ENCODE measurements at places on chromosomes 16 and 17.
A peak's percentile ranks its signal among the peaks of the same experiment; 100 is the strongest.

- peak; percentile 74 for DNase-seq
Observed at GRCh38 chr17:72297326-72298115, 176.7 kb downstream of the SOX9 start.

GRCh38 chr16:53966821-53967571 lies 263.0 kb downstream of the FTO start:
- no peak for DNase-seq

- DNase-seq, result no peak
Observed at GRCh38 chr17:19945009-19945626, 32.5 kb downstream of the AKAP10 start.

GRCh38 chr17:65198653-65199382 lies 61.6 kb downstream of the RGS9 start:
- DNase-seq, result peak; percentile 72

DNA sequence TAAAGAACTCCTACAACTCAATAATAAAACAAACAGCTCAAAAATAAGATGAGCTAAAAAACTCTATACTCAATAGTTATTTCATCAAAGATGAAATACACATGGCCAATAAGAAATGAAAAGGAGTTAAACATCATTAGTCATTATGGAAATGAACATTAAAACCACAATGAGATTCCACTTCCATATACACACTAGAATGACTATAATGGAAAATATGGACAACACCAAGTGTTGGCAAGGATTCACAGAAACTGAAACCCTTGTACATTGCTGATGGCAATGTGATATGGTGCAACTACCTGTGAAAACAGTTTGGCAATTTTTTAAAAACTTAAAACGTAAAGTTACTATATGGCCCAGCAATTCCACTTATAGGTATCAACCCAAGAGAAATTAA lies 91.4 kb downstream of the GRIN2A start:
- DNase-seq, result no peak

DNA sequence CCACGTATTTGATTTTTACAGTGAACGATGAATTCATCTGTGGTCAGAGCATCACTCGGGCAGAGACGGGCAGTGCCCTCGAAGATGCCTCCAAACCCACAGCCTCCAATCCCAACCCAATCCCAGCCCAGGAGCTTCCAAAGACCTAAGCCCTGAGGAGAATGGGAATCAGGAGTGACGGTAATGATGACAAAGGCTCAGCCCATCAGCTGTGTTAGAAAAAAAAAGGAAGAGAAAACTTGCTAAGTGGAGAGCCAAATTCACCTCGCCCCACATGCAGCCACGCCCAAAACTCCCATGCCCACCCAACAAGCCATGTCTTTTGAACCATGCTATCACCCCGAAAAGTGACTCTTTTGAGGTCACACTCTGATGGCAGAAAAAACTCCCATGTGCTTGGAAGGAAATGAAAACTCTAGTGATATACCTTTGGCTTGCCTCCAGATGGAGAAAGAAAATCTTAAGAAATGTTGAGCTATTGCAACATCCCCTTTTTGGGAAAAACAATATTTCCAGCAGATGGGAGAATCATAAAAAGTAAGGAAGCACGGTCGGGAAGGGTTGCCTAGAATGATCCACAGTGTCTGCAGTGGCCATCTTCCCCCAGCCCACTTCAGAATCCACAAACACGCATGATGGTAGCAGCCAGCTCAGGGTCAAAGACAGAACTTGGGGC lies 37.7 kb downstream of the XYLT1 start:
- DNase-seq, result no peak

GRCh38 chr16:8760021-8760420 lies 37.4 kb downstream of the TMEM186 start:
- no peak for DNase-seq

GRCh38 chr17:3894911-3895343 lies 2.1 kb upstream of the CAMKK1 start:
- no peak for DNase-seq

DNA sequence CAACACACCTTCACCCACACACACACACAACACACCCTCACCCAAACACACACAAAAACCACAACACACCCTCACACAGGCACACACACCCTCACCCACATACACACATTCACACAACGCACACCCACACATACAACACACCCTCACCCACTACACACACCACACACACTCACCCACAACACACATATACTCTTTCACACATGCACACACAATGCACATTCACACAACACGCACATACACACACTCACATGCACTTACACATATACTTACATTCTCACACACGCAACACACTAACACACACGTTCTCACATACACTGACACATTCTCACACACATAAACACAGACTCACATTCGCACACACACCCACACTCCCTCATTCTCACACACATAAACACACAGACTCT lies 3.8 kb downstream of the ASGR1 start:
- DNase-seq, result no peak

GRCh38 chr17:56761387-56761786 lies 72.3 kb downstream of the C17orf67 start:
- no peak for DNase-seq

- DNase-seq, result peak; percentile 62
Observed at GRCh38 chr17:48484256-48484655, 46.6 kb downstream of the HOXB1 start.

- DNase-seq, result no peak
Observed at GRCh38 chr16:65773301-65773874, 593.1 kb upstream of the CDH5 start.

- no peak for DNase-seq
Observed at GRCh38 chr16:48885471-48885870, 275.5 kb upstream of the N4BP1 start.

DNA sequence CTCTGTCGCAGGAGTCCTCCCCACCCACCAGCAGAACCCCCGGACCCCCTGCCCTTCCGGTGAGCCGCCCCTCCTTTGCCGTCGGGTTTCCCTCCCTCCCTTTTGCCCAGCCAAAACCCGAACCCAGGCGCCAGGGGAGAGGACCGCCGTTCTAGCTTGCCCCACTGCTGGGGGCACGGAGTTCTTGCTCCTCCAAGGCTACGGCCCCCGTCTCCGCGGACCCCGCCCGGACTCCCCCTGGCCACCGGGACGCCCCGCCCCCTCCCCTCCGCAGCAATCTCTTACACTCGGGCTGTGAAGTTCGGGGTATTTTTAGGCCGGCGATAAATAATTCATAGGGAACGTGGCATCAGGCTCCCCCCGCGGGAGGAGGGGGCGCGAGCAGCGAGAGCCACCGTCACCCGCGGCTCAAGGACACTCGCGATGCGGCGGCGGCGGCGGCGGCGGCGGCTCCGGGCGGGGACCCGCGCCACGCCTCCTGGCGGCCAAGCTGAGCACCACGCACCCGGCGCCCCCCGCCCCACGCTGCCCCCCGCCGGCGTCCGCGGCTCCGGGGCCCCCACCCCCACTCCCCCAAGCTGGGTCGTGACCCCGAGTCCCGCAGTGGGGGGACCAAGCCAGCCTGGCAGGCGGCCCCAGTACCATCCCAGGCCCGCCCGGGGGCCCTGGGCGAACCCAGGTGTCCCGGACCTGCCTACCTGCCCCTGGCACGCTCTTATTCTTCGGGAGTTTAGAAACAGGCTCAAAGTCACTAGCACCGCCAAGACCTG lies at the start of gene GRIN2C:
Gene GRIN2C (minus strand): TSS at position 427 of the 770 bp plus-strand sequence. CDS start 4,793 bp downstream, outside the sequence.
- DNase-seq, result no peak

- DNase-seq, result no peak
Observed at GRCh38 chr16:66487580-66488275, 60.6 kb downstream of the BEAN1 start.

- no peak for DNase-seq
Observed at GRCh38 chr16:55496509-55497145, 12.2 kb upstream of the LPCAT2 start.

GRCh38 chr16:58040496-58040846 lies 14.9 kb downstream of the MMP15 start:
- no peak for DNase-seq

DNA sequence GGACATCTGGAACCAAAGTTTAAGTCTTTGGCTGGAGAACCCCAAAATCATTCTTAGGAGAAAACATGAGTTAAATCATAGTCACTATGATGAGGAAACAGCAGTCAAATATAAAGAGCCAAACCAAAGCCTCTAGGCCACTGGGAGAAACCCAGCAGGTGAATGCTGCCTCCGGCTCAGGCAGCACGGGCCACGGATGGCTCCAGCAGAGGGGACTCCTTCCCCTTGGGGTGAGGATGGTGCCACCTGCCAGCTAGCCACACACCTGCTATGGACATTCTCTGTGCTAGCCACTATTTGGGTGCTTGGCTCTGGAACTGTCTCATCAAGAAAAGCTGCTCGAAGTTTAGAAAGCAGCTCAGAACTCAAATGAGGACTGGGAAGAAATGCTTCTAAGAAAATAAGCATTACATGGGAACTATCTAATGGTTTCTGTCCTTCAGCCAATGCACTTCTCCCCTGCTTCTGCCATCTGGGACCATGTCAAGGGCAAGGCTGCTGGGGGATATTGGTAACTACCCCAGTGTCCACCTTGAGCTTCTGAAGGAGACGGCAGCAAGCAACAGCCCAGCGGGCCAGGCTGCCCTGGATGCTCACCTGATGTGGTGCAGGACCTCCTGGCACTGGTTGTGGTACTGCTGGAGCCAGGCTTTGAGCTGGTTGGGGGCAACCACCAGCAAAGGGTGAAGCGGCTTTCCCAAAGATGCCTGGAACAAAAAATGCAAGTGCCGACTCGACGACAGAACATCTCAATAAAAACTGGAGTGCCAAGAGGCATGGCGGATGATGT lies 22.5 kb downstream of the ELAC2 start:
- no peak for DNase-seq

DNA sequence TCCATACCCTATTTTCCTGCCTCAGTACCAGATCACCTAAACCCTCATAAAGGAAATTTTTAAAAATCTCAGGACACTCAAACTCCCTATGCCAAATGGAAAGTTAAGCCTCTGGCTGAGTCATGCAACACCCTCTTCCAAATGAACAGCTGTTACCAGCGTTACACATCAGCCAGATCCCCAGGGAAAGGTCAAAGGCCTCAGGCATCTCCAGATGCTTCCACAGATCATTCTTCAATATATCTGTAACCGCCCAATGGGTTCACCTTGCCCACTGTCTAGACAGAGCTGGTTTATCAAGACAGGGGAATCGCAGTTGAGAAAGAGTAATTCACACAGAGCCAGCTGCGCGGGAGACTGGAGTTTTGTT lies 29.1 kb upstream of the SHCBP1 start:
- no peak for DNase-seq

DNA sequence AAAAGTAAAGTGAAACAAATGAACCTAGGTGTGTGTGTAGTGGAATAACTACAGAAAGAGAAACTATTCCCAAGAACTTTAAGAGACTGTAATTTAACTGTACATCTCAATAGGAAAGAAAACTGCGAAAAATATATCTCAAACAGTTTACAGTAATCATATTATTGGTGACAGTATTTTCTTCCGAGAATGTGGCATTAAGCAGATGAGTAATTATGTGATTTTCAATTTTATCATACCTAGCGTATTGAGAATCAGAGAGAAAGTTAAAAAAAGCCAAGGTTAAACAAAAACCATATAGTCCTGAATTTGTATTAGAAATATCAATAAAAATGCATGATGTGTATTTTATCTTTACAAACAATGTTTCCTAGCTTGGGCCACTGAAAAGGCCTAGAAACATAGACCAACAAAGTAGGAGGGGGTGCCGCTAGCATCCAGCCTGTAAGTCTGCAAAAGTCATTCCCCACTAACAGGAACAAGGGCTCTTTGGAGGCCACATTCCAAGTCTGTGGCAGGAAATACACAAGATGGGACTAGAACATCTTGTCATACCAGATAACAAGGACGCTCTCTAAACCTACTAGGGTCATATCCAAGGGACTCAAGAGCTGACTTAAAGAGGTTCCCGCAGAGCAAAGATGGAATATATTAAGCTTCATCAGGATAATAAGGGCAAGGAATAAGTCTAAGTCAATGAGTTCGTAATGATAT lies 20.5 kb downstream of the RNF157 start:
- DNase-seq, result no peak

GRCh38 chr16:79593754-79594153 lies 6.8 kb downstream of the MAF start:
- DNase-seq, result no peak

DNA sequence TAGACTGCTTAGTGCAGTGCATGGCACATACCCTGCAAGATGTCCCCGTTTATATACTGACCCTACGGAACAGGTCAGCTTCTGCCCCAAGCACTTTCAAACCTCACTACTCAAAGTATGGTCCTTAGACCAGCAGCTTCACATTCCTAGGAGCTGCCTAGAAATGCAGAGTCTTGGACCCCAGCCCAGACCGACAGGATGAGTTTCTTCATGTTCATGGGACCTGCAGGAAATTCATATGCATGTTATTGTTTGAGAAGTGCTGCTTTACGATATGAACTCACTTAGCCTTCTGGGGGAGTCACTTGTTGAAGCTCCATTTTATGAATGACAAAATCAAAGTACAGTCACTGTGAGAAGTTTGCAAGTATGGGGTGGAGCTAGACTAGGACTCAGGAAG lies 82.6 kb downstream of the DYNLRB2 start:
- no peak for DNase-seq

GRCh38 chr17:32279891-32280716 lies 14.5 kb downstream of the RHBDL3 start:
- DNase-seq, result no peak

- DNase-seq, result peak; percentile 48
Observed at GRCh38 chr17:74190807-74191406, 12.6 kb upstream of the RPL38 start.

DNA sequence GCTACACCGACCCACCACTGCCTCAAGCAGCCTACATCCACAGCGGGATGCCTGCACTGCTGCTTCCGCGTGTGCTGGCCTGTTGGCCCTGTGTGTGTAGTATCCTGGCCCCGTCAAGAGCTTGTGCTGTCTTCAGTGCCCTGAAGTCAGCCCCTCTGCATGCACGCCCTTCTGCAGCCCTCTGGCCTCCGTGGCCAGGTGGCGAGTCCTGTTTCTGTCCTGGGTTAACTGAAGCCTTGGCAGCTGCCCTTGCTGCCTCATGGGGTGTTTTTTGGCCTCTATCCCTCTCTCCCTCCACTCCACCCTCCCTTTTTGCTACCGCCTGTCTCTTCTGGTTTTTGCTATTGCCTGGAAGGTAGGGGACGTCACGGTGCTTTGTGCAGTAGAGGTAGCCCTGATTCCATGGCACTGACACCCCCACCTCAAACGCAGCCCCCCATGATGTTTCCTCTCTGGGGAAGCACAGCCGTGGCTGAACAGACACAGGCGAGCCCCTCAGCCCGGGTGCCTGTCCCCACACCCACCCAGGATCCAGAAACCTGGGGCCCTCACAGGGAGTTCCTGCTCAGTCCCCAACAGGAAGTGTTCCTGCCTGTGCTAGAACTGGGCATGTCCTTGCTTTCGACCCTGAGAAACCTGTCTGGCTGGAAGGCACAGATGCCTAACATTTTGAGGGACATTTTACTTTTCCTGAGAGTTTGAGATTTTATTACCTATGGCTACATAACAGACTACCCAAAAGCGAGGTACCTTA lies 18.8 kb upstream of the AMZ2 start:
- no peak for DNase-seq

- no peak for DNase-seq
Observed at GRCh38 chr16:12094537-12095265, 118.2 kb downstream of the SNX29 start.

GRCh38 chr16:22252317-22252716 lies 44.9 kb upstream of the POLR3E start:
- DNase-seq, result no peak

- DNase-seq, result no peak
Observed at GRCh38 chr17:45380991-45381390, 51.7 kb downstream of the ARHGAP27 start.

GRCh38 chr16:57045694-57046381 lies 46.5 kb upstream of the CPNE2 start:
- DNase-seq, result peak; percentile 14

- no peak for DNase-seq
Observed at GRCh38 chr17:64399071-64399766, 8.6 kb upstream of the PECAM1 start.

Measured in kidney glomerular epithelial cell (primary cell).